ENCODE measurements at places on chromosomes 1 and 21.

DNA sequence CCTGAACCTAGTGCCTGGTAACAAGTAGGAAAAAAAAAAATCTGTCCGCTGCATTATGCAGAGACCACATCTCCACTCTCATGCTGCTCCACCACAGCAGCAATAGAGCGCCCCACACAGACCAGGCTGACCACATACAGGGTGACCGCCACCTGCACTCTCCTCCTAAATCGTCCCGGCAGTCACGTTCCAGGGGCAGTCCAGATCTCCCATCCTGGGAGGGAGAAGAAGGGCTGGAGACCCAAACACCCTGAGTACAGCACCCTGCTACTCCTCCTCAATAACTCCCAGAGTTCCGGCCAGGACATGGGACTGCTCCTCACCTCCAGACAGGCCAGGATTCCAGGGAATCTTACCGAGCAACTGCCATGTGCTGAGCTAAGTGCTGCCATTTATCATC lies 15.3 kb downstream of the URB1 start:
- DNase-seq = no peak

DNA sequence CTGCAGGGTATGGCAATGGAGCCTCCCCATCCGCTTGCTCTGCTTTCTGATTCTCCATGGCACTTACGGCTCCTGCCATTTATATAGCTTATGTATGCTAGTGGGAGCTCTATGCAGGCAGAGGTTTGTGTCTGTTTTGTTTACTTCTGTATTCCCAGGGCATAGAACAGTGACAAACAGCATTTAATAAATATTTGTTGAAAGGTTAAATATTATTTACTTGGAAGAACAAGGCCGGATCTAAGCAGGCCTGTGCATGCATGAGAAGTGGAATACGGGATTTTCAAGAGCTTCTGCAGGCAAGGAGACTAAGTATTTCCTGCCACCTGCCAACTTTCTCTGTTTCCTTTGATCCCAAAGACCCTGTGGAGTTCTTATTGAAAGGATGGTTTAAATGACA lies 90.7 kb downstream of the XCL2 start:
- no peak for DNase-seq

- no peak for DNase-seq
Measured at GRCh38 chr1:1100296-1100695, 15.6 kb downstream of the C1orf159 start.

DNA sequence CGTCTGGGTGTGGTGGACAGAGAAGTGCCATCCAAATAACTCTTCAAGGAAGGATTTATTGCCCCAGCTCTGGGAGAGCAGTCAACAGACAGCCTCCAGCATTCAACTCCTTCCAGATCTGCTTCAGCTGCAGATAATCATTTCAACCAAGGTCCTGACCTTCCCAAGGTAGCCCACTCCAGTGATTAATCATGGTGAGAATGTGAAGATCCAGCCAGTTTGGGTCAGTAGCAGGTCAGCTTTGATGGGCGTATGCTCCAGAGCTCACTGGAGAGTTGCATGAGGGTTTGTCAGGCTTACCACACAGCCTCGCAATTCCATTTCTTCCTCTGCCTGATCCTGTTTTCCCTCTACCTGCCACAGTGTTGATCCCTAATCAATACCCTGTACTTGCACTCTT lies 214.5 kb upstream of the ZRANB2 start:
- DNase-seq = no peak

DNA sequence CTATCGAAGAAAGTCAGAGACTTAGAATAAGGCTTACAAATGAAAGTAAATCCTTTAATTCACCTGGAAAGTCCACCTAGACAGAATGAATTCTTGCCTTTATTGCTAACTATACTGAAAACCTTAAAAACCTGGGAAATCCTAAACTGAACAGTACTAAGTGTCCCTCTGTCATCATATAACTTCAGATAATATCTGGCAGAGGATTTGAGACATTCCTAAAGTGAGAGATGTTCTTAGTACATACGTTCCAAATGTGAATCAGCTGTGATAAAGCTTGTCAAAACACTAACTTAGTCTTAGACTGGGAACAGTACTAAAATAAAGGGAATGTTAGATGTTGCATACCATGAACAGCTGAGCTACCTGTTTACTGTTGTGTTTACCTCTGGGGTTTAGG lies 121.7 kb downstream of the TNFSF18 start:
- DNase-seq = no peak

GRCh38 chr21:31929548-31929947 lies 56.7 kb downstream of the HUNK start:
- no peak for DNase-seq

- no peak for DNase-seq
Measured at GRCh38 chr21:44949779-44950198, 10.0 kb downstream of the SLX9 start.

DNA sequence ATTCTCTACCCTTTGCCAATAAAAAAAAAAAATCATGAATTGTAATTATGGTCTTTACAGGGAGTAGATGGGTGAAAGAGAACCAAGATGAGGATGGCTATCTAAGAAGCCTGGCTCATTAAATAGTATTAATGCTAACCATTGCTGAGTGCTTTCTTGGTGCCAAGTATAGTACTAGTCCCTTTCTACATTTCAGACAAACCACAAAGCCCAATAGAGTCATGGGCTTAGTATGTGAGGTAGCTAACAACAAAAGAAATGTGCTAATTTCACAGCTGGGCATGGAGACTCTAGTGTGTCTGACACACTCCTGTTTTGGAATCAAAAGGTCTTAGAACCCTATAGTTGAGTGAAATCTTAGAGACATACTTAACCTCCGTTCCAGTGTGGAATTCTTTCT lies 84.5 kb upstream of the ESRRG start:
- no peak for DNase-seq

- DNase-seq = no peak
Measured at GRCh38 chr1:29321176-29321575, 84.9 kb downstream of the PTPRU start.

DNA sequence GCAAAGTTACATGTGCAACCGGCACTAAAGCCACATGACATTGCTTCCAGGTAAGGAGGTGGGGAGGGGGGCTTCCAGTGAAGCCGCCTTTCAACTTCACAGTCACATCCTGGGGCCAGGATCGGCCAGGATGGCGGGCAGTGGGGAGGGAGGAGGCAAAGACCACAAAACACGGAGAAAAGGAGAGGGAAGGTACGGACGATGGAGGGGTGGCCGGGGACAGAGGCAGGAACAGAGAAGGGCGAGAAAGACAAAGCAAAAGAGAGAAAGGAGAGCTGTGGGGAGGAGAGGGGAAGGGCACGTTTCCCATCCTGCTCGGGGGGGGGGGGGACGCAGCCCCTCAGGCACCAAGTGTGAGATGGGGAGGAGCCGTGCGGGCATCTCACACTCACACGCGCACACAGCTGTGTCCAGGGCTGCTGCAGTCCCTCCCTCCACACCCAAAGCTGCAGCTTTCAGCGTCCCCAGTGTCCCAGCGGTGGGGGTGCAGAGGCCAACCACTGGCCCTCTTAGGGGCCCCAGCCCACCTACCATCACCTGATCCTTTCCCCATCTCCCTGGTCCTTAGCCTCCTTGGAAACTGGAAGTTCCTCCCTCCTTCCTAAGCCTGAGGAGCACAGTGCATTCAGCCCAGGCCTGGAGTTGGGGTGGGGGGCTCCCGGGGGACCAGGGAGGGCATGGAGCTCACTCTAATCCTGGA lies 2.4 kb downstream of the SH2D5 start:
- DNase-seq = no peak

GRCh38 chr1:9714257-9714718 lies 62.8 kb downstream of the PIK3CD start:
- DNase-seq = no peak

DNA sequence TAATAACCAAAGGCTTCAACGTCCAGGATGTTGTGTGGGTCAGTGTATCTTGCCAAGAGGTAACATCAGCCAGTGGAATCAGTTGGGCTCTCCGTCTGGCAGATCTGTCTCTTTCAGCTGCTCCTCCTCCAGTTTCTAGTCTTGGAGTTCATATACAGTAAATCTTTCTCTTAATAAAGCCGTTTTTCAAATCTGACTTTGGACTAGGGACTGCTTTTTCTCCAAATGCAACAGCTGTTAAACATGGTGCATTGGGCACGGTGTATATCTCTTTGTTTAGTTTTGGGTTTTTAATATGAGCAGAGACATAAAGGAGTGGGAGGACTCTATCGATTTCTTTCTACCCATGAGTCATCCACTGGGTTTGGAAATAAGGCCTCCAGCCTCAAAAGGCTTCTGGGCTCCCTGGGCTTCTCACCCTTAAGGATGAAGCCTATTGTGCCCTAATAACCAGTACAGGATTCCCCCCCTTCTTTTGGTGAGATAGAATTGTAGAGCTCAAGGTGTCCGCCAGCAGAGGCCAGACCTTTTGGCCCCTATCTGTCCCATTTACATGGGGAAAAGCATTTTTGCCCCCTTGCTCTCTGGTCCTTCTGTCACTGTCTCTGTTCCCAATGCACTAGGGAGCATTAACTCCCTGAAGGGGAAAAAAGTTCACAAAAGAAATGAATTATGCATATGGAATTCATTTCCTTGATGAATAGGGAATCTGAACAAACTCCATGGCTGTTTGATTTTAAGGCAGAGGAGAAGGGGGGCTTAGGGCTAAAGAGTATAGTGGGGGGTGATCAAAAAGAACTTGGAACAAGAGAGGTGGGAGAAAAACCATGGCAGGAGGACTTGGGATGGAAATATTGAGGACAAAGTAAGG lies 86.0 kb downstream of the PBX1 start:
- DNase-seq = no peak

- no peak for DNase-seq
Measured at GRCh38 chr1:159228554-159228953, 23.9 kb downstream of the ACKR1 start.

DNA sequence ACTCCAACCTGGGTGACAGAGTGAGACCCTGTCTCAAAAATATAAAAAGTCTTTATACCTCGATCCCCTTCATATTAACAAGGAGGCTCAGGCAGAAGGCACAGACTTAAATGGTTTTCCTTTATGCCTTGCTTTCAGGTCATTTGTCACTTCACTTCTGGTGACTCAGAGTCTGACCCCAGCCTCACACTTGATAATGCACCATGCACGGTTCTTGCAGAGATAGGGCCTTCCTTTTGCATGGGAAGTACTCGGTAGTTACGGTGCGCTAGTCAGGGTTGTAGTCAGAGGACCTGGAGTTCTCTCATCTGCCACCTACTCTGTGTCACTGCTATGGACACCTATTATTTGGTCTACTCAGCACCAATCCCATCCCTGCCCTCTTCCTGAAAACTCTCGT lies 43.6 kb upstream of the BMP8B start:
- DNase-seq = no peak

DNA sequence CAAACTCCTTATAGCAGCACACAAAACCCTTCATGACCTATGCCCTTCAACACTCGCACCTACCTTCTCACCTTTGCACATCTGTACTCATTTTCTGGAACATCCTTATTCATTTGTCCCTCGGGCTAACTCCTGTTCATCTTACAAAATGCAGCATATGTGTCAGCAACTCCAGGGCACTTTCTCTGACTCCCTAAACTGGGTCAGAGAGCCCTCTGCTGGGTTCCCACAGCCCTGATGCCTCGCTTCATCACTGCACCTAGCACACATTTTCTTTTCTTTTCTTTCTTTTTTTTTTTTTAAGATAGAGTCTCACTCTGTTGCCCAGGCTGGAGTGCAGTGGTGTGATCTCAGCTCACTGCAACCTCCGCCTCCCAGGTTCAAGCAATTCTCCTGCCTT lies 54.0 kb downstream of the RAB3B start:
- DNase-seq = no peak

GRCh38 chr1:156489935-156490293 lies 10.7 kb downstream of the MEF2D start:
- DNase-seq = no peak

- DNase-seq = no peak
Measured at GRCh38 chr1:227764019-227764391, 28.8 kb downstream of the SNAP47 start.

- no peak for DNase-seq
Measured at GRCh38 chr21:37210130-37210529, 57.0 kb downstream of the VPS26C start.

DNA sequence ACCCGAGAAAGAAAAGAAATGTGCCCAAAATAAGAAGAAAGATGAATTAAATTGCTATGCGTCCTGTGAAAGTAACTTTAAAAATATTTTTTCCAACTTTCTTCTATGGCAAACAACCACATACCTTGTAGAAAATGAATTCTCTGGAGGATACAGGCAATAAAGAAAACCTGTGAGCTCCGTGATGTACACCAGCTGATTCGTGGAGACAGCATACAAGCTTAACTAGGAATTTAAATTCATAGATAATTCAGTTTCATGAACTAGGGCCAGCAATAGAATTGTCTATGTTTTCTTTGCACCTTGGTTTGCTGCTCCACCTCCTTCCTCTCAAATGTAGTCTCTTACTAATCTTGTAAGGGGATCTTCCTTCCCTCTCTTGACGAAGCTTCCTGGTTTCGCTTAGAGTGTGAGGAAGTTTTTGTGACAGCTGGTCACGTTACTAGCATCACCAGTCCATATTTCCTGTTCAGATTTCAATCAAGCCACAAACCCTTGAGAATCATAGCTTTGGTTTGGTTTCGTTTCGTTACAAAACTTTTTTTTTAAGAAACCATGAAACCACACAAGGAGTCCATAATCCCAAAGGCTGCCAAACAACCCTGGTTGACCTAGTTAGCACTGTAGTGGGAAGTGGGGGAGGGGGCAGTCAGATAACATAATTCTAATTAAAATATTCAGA lies 35.8 kb downstream of the GREM2 start:
- no peak for DNase-seq

- no peak for DNase-seq
Measured at GRCh38 chr1:231628207-231628876, 1.8 kb downstream of the DISC1 start.

DNA sequence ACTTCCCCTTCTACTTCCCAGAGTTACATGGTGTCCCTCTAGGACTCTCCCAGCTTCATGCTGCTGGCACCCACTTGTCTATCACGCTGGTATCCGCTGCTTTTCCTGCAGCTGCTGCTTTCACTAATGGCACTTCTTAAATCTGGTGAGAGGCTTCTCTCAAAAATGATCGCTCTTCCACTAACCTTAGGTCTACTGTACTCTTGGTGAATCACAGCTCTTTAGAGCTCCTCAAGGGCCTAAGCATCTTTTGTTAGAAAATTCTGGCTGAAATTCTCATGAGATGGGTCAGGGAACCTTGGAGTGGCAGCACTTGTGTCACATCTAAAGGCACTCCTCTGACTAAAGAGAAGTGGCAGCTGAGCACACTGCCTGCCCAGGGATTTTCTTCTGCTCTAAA lies 32.1 kb downstream of the ZMYND12 start:
- DNase-seq = peak; percentile 33

- no peak for DNase-seq
Measured at GRCh38 chr1:223776075-223776814, 63.9 kb downstream of the CAPN2 start.

- no peak for DNase-seq
Measured at GRCh38 chr1:115978292-115978941, 2.1 kb downstream of the SLC22A15 start.

GRCh38 chr21:41196993-41197392 lies 29.0 kb downstream of the BACE2 start:
- DNase-seq = no peak

DNA sequence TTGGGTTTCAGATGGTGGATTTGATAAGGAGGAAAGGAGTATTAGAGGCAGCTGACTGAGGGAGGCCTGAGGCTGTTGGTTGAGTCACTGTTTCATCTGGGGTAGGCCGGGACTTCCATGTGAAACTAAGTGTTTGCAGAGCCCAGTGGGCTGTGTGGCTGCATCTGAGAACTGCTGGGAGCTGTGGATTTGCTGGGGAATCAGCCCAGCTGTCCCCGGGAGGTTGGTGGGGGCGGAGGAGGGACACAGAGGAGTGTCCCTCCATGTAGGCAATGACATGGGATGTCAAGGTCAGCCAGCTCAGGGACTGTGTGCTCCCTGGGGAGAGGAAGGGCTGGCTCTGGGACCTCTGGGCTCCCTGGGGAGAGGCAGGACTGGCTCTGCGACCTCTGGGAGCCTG lies 36.4 kb downstream of the SLC2A7 start:
- DNase-seq = no peak

Data from NCI-H1436 treated with DMSO at 0.1 percent for 48 hours (cell line).